ENCODE measurements at places on chromosomes 11 and 22. TPM values are rescaled to one million over a fixed set of nuclear protein-coding genes. Genes with fewer than 3 reads are reported as not detected.

Gene FGF4
- total RNA-seq, result not detected

Gene ABCC8
- total RNA-seq, result not detected

Gene SLC22A25
- not detected for total RNA-seq

Gene WBP2NL
- total RNA-seq, result 0.97 TPM

Gene MMP11
- 17.9 TPM for total RNA-seq

Gene SYT13
- 0.05 TPM for total RNA-seq

Gene MEN1
- 22.7 TPM for total RNA-seq

Gene OR51B2
- total RNA-seq, result not detected

Gene FGF3
- not detected for total RNA-seq

Gene KCNK4
- not detected for total RNA-seq

Gene MCHR1
- 0.88 TPM for total RNA-seq

Gene SLC35F2
- 47.1 TPM for total RNA-seq

Gene GRIA4
- total RNA-seq, result 0.05 TPM

Gene SMTNL1
- not detected for total RNA-seq

Gene SLC22A6
- not detected for total RNA-seq

Gene CLNS1A
- 82.1 TPM for total RNA-seq

Gene APOBEC3C
- 17.8 TPM for total RNA-seq

Gene FDXACB1
- total RNA-seq, result 3.2 TPM

Gene LTO1
- total RNA-seq, result 18.1 TPM

Gene MPST
- 165 TPM for total RNA-seq

Gene RAB38
- 2.7 TPM for total RNA-seq

Gene KRTAP5-9
- not detected for total RNA-seq

Gene GAL
- total RNA-seq, result 2.8 TPM

Gene OR51B4
- total RNA-seq, result not detected

Gene CPT1B
- 10.7 TPM for total RNA-seq

Gene FJX1
- 64.6 TPM for total RNA-seq

Gene PRRG4
- total RNA-seq, result 0.44 TPM

All from glomerular endothelial cell (primary cell).